Stimulated activated CD8-positive, alpha-beta memory T cell treated with anti-CD3 and anti-CD28 coated beads, Interleukin-12 subunit alpha, Interleukin-12 subunit beta, amount 100 ng/mL, for 1 hour (primary cell): ENCODE measurements at places on chromosomes 5 and 9.

- DNase-seq: no peak
These were observed 155.1 kb upstream of the NR4A3 start for GRCh38 chr9:99666571-99666970.

- DNase-seq: no peak
These were observed 174.6 kb downstream of the ADAMTS6 start for GRCh38 chr5:65307088-65307487.

GRCh38 chr9:110261632-110262031 lies 5.3 kb upstream of the TXN start:
- DNase-seq: no peak

DNA sequence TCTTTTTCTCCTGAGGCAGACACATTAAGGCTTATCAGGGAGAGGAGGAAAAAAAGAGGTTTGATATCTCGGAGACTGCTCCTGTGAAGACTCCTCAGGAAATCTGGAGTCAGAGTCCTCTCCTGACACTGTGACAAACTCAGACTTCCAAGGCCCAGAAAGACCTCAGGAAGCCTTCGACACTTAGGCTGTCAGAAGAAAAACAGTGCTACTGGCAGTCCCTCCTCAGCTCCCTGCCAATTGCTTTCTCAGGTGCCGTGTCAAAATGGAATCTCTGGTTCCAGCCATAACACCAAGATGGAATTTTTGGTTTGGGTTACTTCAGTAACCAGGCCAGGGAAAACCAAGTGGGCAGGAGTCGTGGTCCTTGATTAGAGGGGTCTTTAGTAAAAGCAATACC lies 4.1 kb downstream of the STK10 start:
- DNase-seq: no peak

GRCh38 chr9:3628239-3628638 lies 102.4 kb upstream of the RFX3 start:
- no peak for DNase-seq
